Bone marrow (tissue), 2 donors: ENCODE measurements at places on chromosomes 3 and 15.

DNA sequence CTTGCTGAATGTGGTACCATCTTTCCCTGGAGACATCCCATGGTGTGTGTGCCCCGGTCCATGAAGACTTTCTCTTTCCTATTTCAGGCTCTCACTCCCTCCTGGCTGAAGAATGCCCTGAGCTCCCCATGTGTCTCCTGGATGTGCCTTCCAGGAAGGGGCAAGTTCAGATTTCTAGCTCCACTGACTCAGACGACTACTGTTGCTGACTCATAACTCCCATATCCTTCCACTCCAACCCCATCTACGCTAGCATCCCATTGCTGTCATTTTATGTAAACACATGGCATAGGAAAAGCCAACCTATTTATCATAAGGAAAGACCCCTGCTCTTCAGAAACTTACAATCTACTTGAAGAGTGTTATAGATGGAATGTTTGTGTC, 95.0 kb downstream of the ADCY5 start:
- DNase-seq = no peak

DNA sequence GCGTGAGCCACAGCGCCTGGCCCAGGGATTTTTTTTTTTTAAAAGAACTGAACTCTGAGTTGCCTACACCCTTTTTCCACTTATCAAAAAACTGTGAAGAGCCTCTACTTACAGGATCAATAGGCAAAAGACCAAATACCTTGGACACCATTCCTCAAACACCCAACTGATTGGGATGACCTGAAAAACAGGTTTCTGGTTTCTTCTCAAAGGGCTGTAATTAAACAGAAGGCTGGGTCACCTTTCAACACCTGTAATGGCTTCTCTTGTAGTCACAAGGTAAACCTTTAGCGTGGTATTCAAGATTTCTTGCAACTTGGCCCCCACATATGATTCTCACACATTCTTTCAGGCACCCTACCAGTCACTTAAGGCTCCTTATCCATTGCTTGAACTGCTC, 38.4 kb upstream of the PLXND1 start:
- DNase-seq = no peak

GRCh38 chr3:100023150-100023549, 91.2 kb downstream of the FILIP1L start:
- DNase-seq = no peak

GRCh38 chr15:69131362-69132220, 28.8 kb upstream of the GLCE start:
- peak; percentile 20 for DNase-seq

DNA sequence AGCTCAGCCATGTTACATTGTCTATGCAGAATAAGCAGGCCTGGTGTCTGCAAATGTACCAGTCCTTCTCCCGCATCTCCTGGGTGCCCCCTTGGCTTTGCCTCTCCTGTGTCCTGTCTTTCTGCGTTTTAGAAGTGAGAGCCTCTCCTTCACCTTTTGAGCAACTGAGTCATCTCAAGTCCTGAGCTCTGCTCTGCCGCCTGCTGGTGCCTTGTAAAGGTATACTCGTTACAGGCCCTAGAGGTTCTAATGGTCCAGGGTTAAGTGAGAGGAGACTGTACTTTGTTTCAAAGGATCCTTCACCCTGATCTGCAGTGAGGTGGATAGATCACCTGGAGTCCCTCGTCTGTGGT, 12.6 kb downstream of the GHRL start:
- no peak for DNase-seq
